ENCODE measurements at places on chromosomes 7 and 10.

DNA sequence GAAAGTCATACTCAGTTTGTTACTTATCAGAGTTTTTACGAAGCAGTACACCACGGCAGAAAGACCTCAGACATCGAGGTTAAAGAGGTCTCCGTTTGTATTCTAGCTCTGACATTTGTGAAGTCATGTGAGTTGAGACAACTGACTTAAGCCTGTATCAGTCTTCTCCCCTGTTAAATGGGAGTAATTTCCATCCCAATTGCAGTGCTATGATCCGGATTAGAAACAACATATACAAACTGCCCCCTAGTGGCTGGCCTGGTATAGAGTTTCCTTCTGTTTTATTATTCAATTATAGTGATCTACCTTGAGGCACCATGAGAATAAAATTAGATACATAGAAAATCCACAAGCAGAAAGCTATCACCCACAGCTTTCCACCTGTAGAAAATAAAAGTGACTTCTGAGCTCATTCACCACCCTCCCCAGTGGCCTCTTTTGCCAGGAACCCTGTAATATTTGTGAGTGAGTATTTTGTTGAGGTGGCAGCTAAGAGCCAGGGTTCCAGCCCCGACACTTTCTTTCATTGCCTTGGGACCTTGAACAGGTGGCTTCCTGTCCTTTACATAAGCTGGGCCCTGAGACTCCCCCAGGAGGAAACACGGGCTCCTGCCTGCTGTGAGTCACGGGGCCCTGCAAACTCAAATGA lies 607.2 kb upstream of the MGMT start:
- DNase-seq: peak; percentile 26

GRCh38 chr10:89351780-89352597 lies 24.2 kb downstream of the IFIT3 start:
- DNase-seq: peak; percentile 85

GRCh38 chr7:152579070-152579469 lies 96.9 kb downstream of the XRCC2 start:
- DNase-seq: no peak

DNA sequence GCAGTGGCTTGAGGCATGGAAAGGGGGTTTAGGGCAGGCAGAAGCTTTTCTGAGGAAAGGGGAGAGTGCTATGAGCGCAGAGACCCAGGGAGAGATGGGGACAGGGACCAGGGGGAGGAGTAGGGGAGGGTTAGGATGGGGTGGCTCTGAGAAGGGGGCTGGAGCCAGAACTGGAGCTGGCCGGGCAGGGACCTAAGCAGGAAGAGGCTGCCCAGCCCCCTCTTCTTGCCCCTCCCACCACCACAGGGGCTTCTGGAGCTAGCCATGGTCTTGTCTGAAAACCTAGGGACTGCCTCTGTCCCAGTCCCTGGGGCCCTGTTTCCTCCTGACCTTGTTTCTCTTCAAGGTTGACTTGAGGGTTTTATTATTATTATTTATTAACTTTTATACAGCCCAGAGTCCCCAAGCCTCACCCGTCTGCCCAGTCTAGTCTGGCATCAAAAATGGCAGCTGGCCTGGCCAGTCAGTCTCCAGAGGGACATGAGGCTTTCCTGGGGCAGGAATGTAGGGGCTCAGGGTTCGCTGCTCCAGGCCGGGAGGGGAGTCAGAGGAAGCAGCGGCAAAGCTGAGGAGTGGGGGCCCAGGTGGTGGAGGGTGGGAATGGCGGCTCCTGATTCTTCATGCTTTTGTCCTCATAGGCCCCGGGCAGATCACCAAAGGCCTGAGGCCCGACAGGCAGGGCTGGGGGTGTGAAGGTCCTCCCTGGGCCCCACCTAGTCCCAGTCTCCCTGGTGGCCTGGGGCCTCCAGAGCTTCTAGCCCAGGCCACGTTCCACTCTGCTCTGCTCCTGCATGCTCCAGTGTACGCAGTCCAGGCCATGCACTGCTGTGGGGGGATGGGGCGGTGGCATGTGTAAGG lies 5.7 kb downstream of the TRIM8 start:
- DNase-seq: no peak

DNA sequence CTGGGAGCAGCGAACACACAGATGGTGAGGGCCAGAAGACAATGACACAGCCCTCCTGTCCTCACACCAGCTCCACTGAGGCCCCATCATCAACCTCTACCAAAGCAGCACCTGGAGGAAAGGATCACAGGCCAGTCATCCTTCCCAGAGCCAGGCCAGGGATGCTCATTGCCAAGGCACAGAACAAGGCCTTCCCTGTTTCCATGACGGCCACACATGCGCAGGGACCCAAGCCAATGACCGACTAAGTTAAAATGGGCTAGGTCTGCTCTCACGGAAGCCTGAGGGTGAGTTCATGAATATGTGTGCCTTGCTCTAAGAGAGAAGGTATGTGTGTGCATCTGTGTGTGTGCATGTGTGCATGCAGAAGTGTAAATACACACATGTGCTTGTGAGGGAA lies 39.6 kb downstream of the COBL start:
- no peak for DNase-seq

DNA sequence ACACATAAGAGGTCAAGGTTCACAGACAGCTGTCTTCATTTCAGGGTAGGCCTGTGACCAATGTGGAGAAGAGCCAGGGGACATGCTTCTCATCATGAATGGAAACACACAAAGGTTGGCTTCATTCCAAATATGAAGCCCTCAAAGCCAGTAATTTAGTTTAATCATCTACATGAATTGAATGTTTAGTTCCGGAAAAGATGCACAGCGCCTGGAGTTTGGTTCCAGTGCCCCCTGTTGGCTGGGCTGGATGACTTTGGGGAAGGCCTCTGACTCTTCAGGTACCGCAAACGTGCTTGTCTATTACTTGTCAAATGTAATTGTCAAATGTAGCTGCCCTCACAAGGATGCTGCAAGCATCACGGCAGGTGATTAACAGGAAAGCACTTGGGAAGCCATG lies 130.7 kb downstream of the ADRA2A start:
- DNase-seq: no peak

GRCh38 chr7:46960970-46961369 lies 620.9 kb downstream of the TNS3 start:
- DNase-seq: no peak

- DNase-seq: no peak
These were observed 19.2 kb upstream of the PRKAG2 start for GRCh38 chr7:151896086-151896485.

DNA sequence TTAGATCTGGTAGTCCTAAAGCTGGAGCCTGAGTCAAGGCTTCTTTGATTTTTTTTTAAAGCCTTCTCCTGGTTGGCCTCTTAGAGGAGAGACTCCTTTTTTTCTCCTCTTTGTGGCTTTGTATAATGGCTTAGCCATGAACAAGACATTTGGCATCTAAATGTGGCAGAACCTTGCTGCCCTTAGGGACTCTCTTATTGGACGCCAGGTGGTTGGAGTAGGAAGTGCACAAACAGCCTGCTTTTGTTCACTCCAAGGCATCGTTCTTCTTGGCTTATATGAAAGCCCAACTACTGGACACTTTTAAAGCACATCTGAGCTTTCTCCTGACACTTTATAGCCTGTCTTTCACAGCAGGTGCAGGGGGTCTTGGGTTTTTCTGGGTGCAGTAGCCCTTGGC lies 25.0 kb downstream of the ZPBP start:
- peak; percentile 39 for DNase-seq

GRCh38 chr7:101553771-101554445 lies 75.2 kb downstream of the MYL10 start:
- no peak for DNase-seq

DNA sequence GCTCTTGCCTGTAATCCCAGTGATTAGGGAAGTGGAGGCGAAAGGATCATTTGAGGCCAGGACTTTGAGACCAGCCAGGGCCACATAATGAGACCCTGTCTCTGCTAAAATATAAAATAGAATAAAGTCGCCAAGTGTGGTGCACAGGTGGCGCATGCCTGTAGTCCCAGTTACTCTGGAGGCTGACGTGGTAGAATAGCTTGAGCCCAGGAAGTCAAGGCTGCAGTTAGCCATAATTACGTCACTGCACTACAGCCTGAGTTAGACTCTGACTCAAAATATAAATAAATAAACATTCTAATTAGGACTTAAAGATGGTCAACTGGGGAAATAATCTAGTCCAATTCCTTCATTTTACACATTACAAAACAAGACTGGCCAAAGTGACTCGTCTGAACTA lies 768 bp downstream of the CHCHD2 start:
- DNase-seq: peak; percentile 74

- no peak for DNase-seq
These were observed 154.9 kb downstream of the SDHAF3 start for GRCh38 chr7:97272237-97272975.

- no peak for DNase-seq
These were observed 25.7 kb upstream of the WAPL start for GRCh38 chr10:86547296-86547695.

DNA sequence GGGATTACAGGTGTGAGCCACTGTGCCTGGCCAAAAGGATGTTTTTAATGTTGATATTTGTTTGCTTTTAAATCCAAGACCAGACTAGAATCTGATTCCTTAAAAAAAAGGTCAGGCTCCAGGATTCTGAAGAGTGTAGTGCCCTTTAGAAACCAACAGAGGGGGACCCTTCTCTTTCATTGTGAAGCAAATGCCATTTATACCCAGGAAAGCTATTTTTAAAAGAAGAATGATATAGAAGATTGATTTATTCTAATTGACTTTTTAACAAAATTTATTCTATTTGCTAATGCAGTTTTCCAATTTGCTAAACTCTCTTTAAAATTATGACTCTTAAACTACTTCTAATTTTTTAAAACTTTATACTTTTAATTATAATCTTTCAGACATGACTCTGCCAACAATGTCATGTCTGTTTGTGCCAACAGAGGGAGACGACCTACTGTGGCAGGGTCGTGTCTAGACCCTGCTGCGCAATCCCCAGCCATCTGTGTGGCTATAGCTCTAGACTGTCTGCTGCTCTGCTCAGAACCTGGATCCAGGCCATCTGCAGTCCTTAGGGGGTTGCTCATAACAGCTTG lies 201.0 kb upstream of the IMMP2L start:
- DNase-seq: peak; percentile 65

DNA sequence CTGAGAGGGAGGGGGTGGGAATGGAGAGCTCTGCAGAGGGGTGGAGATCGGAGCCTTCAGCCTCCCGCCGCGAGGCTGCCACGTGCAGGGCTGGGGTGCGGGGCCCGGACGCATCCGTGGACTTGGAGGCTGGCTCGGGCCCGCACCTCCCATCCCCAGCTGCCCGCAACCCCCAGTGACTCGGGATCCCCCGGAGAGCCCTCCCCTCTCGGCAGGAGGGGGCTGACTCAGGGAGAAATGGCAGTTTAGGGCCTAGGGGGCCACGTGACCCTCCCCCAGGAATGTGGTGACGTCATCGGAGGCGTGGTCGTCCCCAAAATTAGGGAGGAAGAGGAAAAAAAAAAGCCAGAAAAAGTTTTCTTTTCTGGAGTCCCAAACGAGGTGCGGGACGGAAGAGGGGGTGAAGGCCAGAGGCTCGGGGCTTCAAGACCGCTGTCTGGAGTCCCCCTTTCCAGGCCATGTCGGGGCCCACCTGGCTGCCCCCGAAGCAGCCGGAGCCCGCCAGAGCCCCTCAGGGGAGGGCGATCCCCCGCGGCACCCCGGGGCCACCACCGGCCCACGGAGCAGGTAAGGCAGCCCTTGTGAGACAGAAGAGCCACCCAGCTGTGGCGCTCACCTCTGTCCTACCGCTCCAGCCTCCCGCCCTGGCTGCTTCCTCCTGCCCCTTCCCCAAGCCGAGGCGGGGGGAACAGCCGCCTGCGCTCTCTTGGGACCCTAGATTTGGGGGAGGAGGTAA lies at the start of gene TRIP6:
Gene TRIP6 (plus strand): TSS at position 348 of the 736 bp plus-strand sequence. CDS start 111 bp downstream, at position 459.
- peak; percentile 71 for DNase-seq

- DNase-seq: peak; percentile 14
These were observed 18.5 kb downstream of the STRIP2 start for GRCh38 chr7:129452589-129453231.

DNA sequence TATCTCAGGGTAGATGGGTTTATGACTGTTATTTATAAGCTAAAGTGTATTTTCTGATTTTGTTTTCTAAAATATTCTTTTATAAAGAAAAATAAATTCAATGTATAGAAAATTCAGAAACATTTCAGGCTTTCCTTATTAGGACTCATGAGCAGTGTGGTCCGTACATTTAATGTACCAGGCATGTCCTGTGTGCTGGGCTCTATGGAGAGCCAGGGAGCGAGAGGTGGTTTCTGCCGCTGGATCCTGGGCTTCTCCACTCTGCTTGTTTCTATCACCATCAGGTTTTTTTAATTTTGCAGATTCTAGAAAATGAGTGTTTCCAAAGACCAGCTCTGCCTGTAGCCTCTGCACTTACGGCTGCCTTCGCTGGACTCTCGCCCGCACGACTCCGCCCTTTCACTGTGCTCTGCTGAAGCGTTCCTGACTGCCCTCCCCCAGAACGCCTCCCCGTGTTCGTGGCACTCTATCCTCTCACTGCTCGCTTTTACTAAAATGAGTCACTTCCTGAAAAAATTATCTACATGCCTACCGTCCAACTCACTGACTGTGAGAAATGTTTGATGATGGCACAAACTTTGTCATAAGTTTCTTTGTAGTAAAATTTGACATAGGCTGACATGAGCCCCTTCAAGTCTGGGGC lies 188.5 kb downstream of the ZMYND11 start:
- peak; percentile 42 for DNase-seq

- no peak for DNase-seq
These were observed 200.6 kb downstream of the TWIST1 start for GRCh38 chr7:18916826-18917225.

DNA sequence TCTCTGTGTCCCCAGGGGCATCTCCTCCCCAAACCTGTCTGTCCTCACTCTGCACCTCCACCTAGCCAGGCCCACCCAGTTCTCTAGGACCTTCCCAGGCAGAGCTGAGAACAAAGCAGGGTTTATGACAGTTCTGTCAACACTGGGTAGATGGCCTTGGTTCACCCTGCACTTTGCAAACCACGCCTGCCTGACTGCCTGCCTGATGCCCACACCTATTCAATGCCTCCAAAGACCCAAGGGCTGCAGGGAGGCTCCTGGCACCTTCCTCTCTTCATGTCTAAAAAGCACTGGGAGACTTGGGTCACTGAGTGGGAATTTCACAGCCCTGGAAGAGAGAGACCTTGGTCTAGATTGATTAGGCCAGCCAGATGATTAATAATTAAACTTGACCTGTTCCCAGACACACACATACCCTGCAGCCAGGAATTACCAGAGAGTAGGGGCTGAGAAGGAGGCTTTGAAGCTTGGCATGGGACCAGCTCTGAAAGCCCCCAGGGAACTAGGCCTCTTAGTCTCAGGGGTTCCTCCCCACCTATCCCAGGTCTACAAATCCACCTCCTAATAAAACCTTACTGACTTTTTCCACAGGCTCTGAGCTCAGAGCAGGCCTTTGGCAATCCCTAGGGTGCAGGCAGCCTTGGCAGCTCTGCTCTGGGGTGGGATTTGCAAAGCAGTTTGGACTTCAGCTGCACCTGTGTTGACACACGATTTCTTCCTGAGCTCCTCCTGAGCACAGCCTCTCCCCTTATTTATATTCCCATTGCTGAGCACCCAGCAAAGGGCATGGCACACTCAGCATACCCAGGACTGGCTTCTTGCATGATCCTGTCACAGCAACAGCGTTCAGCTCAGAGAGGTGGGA lies 25.7 kb upstream of the PDCD4 start:
- peak; percentile 52 for DNase-seq

- DNase-seq: peak; percentile 14
These were observed 18.8 kb downstream of the GNAI1 start for GRCh38 chr7:80153446-80153845.

- DNase-seq: no peak
These were observed 83.1 kb upstream of the EGR2 start for GRCh38 chr10:62899311-62899710.

GRCh38 chr7:3157566-3158287 lies 114.1 kb upstream of the CARD11 start:
- no peak for DNase-seq

GRCh38 chr7:117828825-117829224 lies 44.4 kb downstream of the CTTNBP2 start:
- no peak for DNase-seq
